IMR-90 (cell line): ENCODE measurements at places on chromosomes 7 and 10. TPM values are rescaled to one million over a fixed set of nuclear protein-coding genes. Genes with fewer than 3 reads are reported as not detected.

The OR13A1 gene
- polyA plus RNA-seq, result not detected in 2 replicates

The PON1 gene
- polyA plus RNA-seq, result not detected in 2 replicates

The TLL2 gene
- polyA plus RNA-seq, result 0.03 and 0.05 TPM in 2 replicates

The LRRN3 gene
- 6.1 and 6.9 TPM in 2 replicates for polyA plus RNA-seq

GRCh38 chr7:142696456-142697179 lies 52.7 kb upstream of the PRSS1 start:
- DNase-seq, result no peak

GRCh38 chr7:130695840-130696239 lies 9.5 kb upstream of the TSGA13 start:
- DNase-seq, result peak; percentile 45

DNA sequence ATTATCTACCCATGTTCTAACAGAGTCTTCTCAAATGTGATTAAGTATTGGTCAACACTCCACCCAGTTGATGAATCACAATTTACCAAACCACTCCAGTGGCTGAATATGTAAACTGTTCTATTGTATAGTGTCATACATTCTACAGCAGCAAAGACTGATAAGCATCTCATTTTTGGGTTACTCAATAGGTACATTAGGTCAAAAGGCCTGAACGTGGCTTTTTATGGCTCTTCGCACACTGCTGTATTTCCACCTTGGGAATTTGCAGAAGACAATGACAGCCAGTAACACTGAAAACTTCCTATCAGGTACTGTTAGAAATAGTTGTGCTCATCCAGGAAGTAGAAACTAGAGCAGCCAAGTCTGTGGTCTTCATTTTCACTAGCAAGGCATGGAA lies 166.9 kb downstream of the GLI3 start:
- peak; percentile 37 for DNase-seq

DNA sequence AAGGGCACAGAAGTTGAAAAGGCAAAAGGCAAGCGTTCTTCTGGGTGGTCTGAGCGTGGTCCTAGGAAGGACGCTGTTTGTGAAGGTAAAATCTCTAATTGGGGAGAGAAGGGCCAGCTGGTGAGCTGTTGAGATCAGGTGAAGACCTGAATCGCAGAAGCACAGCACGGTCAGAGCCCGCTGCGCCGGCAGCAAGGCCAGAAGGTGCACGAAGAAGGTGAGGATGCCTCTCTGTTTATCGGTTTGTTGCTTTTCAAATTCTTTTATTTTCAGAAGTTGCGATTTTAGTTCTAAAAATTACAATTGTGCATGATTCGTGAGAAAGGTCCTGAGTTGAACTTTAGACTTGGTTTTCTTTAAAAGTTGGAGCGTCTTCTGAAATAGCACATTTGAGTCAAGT lies 247.8 kb upstream of the FOXK1 start:
- no peak for DNase-seq

DNA sequence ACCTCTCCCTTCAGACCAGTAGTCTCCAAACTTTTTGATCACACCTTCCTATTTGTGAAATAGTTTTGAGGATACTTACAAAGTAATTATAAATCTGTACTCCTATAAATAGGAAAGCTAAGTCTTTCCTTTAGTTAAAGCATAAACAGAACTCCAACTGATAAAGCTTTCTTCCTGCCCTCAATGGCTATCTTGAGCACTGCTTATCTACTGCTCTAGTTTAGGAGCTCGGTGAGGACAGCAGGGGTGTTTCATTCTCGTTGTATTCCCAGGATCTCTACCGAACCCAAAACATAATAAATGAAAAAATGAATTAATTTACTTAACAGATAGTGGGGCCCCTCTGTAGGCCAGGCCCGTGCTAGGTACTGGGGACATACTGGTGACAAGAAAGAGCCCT lies 17.7 kb downstream of the SORBS1 start:
- DNase-seq, result no peak

DNA sequence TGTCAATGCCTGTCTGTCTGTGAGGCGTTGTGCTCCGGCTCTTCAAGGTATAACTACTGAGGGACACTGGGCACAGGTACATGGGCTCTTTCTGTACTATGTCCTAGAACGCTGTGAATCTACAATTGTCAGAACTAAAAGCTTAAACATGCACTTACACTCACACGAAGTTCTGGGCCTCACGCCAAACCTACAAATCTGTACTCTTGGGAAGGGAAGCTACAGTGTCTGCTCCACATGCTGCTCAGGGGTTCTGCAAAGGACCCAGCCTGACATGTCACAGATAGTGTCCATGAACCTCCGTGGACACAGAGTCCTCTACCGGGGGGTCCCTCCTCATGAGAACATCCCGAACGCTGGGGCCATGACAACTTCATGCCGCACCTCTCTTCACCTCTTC lies 268.7 kb downstream of the WDR37 start:
- DNase-seq, result no peak
